ENCODE measurements at places on chromosomes 3 and 15.
A peak's percentile ranks its signal among the peaks of the same experiment; 100 is the strongest.

DNA sequence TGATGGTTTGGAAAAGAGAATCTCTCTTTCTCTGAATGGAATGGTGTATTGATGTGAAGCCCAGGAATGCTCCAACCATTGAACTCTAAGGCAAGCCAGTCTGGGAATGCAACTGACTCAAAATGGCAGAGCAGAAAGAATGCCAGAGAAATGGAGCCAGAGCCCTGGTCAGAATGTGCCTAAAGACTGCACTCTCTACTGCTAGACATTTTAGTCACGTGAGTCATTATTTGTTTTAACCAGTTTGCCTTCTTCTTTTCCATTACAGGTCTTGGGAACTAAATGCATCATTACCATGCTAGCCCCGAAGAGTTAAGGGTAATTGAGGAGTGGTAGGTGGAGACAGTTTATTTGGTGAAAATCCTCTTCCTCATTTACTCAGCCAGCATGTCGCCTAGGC is 67.3 kb upstream of the TRIM42 start:
- no peak for DNase-seq

- DNase-seq, result no peak
Measured at GRCh38 chr3:55607844-55608243, 120.7 kb upstream of the WNT5A start.

DNA sequence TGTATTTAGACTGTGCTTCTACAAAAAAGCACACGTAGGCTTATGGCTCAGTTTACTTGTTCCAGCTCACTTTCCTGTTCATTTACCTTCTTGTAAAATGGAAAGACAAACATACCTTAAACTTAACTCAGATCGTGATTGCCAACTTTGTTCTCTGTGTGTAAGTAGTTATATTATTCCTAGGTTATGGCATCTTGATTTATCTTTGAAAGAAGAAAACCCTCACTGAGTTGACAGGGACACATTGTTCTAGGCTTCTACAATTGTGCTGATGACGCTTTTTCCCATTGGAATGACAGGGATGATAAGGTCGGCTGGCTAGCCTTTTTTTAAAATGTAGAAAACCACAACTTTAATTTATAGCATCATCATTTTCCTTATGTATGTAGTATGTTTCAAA is 140.7 kb downstream of the IGF1R start:
- no peak for DNase-seq

- peak; percentile 50 for DNase-seq
Measured at GRCh38 chr3:72818092-72818773, 30.0 kb downstream of the SHQ1 start.

DNA sequence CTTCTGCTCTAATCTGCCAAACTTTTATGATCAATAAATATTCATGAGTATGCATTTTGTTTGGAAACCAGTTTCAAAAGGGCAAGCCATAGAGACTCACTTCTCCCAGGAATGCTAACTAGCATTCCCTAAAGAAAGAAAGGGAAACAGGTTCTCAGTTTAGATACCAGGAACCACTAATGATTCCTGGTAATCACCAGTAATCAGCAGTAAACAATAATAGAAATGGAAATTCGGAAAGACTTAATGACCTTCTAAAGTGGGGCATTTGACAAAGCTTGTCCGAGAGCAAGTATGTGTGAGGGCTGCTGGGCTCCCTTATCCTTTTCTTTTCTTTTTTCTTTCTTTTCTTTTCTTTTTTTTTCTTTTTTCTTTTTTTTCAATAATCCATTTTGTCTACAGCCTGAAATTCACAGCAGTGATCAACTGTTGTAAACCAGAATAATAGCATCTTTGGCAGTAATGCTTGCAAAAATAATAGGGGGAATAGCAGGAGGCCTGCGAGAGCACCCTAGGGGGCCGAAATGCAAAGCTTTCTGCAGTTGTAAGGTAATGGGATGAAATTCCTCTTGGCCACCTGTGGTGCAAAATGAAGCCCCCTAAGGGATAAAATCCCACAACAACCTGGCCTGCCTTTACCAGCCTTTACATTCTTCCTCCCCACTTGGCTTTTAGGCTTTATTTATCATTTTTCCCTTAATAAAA is 253.2 kb downstream of the ZPLD1 start:
- no peak for DNase-seq

- no peak for DNase-seq
Measured at GRCh38 chr3:194872669-194872977, 186.9 kb downstream of the FAM43A start.

All from NCI-H748 treated with DMSO at 0.1 percent for 48 hours (cell line).